NCI-H2171 treated with DMSO at 0.1 percent for 48 hours (cell line): ENCODE measurements at places on chromosomes 3 and 15.
A peak's percentile ranks its signal among the peaks of the same experiment; 100 is the strongest.

GRCh38 chr3:24235121-24235520 lies 259.5 kb downstream of the THRB start:
- DNase-seq = no peak

DNA sequence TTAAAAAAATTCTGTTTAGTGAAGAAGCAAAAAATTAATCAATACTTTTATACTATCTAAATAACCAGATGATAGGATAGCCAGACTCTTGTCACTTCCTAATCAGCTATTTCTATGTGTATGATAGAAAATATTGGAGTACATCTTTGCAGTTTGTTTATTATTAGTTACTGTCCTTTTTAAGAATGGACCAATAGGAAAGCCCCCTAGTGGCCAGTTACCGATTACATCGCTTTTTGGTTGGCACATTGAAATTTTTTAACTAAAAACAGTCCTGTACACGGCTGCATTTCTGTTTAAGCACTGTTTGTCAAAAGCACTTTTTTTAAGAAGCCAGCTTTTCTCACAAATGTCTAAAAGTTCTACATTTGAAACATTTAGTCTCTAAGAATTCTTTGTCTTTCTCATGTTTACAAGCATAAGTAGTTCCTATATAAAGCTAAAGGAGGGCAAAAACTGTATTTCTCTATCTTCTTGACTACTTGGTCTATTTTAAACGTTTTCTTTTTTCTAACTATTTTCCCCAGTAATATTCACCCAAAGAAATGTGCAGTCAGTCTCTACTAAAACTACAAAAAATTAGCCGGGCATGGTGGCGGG lies 253.2 kb upstream of the LRTM1 start:
- DNase-seq = peak; percentile 1

- DNase-seq = peak; percentile 82
Measured at GRCh38 chr15:57527382-57528091, 64.2 kb upstream of the MYZAP start.

- no peak for DNase-seq
Measured at GRCh38 chr3:171399842-171400241, 60.4 kb downstream of the TNIK start.

DNA sequence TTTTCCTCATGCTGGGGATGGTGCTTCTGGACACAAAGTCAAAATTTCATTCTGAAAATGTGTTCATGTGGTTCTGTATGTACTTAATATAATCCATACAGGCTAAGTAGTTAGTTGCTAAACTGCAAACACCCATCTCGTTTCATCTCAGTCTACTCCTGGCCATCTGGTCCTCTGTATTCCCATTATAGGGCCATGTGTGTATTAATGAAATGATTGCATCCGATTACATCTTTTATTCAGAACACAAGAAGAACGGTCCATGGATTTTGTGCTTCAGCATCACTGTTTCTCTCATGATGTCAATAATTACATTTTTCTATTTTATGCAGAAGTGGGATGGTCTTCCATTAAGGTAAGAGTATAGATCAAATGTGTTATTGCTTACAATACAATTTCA lies 6.1 kb upstream of the GJD2 start:
- peak; percentile 44 for DNase-seq
